ENCODE measurements at places on chromosomes 1 and 21.

DNA sequence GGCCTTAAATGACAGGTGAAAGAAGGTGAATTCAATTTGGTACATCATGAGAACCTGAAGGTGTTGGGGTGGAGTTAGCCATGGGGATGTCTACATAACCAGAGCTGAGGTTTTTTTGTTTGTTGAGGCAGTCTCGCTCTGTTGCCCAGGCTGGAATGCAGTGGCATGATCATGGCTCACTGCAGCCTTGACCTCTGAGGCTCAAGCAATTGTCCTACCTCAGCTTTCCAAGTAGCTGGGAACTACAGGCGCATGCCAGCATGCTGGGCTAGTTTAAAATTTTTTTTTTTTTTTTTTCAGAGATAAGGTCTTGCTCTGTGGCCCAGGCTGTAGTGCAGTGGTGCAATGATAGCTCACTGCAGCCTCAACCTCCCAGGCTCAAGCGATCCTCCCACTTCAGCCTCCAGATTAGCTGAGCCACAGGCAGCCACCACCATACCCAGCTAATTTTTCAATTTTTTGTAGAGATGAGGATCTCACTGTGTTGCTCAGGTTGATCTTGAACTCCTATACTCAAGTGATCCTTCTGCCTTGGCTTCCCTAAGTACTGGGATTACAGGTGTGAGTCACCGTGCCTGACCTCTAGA lies 1.9 kb upstream of the MPZ start:
- DNase-seq, result no peak

DNA sequence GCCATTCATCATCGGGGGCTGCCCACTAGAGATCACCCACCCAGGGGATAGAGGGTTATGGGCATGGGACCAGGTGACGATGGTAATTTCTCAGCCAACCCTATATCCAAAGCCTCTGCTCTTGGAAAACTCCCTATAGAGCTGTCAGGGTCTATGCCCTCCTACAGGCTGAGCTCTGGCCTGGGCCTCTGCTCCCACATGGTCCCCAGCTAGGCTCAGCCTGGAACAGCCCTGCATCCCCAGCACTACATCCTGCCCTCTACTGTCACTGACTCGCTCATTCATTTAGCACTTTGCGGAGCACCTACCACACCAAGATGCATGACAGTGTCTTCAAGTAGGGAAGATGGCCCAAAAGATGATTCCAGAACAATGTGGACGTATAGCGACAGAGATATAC lies 45.0 kb upstream of the EPS8L3 start:
- no peak for DNase-seq

- no peak for DNase-seq
Observed at GRCh38 chr1:18743233-18743632, 112.6 kb downstream of the PAX7 start.

GRCh38 chr1:183000167-183000962 lies 22.9 kb upstream of the LAMC1 start:
- no peak for DNase-seq

GRCh38 chr1:8323706-8324105 lies 5.8 kb downstream of the SLC45A1 start:
- DNase-seq, result no peak

DNA sequence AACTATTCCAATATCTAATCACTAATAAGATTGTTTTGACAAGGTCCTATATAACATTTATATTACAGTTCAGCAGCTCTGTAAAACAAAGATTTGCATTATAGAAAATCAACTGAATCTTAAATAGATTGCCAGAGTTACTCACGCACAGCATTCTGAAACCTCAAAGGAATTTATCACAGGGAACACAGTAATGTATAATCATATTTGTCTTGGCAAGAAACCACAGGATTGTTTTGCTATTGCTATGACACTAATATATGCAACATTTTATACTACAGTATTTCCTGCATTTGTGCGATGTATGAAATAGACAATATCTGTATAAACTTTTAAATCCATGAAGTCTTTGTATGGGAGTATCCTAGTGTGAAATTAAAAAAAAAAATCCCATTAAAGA lies 101.4 kb downstream of the PLPPR5 start:
- DNase-seq, result no peak

GRCh38 chr1:46197560-46197963 lies 672 bp downstream of the POMGNT1 start:
- no peak for DNase-seq

GRCh38 chr1:177163844-177164379 lies 600 bp downstream of the ASTN1 start:
- DNase-seq, result no peak

GRCh38 chr1:241747992-241748391 lies 95.9 kb downstream of the WDR64 start:
- no peak for DNase-seq

- DNase-seq, result no peak
Observed at GRCh38 chr1:147245129-147245528, 2.6 kb downstream of the CHD1L start.

GRCh38 chr1:91836331-91837040 lies 49.5 kb downstream of the TGFBR3 start:
- DNase-seq, result no peak

GRCh38 chr1:1861339-1861730 lies 29.6 kb downstream of the GNB1 start:
- no peak for DNase-seq
